GM23338 (cell line): ENCODE measurements at places on chromosomes 1 and 21.
A peak's percentile ranks its signal among the peaks of the same experiment; 100 is the strongest.

GRCh38 chr1:33391343-33392078 is 39.4 kb downstream of the PHC2 start:
- DNase-seq: no peak

DNA sequence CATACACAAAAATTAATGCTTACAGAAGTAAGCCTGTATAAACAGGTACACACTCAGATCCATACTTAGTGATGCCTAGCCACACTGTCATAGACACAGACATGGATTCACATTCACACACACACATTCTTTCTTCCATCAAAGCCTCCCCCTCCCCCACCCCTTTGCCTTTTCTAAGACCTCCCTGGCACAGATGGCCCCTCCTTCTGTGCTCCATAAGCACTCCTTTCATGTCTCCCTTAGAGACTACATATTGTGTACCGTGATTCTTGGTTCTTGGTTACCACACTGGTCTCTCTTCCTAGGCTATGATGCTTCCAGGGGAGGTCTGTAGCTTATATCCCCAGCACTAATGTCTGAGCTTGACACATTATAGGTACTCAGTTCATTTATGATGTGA is 2.0 kb upstream of the NHLH2 start:
- no peak for DNase-seq

- peak; percentile 60 for DNase-seq
Measured at GRCh38 chr1:118300808-118301207, 115.8 kb upstream of the SPAG17 start.

DNA sequence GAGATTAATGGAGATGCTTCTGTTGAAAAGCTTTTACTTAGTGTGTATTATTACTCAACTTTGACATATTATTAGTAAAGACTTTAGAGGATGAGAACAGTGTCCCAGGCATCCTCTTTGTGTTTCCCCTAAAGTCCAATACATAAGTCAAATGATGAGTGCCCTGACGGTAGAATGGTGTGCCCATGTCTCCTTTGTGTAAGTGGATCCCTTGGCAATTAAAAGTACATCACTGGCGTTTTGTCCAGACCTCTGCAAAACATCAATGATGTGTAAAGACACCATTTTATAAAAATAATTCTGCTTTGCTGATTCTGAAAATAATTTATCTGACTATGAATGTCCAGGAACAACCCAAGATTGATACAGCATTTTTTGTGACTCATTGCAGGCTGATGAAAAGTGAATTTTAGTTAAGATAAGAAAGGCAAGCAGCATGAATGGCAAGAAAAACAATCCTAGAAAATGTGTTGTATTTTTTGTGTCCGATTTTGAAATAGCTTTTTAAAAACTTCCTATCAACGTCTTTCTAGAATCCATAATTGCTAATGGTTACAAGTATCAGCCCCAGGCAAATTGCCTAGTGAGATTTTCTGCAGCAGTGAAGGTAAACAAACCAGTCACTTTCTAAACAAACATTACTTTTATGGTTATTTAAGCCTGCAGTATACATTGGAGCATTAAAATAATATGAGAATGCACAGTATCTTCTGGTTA is 251.5 kb downstream of the PTPRC start:
- DNase-seq: no peak

DNA sequence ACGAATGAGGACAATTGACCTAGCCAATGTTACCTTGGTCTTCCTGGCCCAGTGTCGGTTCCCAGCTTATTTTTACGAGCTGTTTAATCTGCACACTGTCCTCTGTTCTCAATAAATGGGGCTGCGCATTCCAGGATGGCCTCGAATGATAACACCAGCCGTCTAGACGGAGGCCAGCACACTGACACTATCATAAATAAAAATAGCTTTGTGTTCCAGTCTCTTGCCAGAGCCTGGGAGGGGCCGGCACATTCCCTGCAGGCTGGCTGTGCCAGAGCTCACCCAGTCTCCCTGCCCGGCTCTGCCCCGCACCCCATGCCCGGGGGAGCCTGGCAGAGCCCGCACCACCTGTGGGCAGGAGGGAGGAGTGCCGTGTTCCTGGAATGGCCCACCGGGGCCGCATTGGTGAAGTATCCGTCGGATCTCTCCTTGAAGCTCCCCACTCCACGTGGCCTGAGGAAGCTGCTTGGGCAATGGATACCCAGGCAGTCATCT is 92.1 kb downstream of the SPSB1 start:
- no peak for DNase-seq

GRCh38 chr1:91879733-91880132 is 6.2 kb downstream of the TGFBR3 start:
- no peak for DNase-seq

- no peak for DNase-seq
Measured at GRCh38 chr1:225777058-225777582, 506 bp upstream of the SRP9 start.

- no peak for DNase-seq
Measured at GRCh38 chr1:179547021-179547535, 28.7 kb downstream of the NPHS2 start.

- no peak for DNase-seq
Measured at GRCh38 chr1:51750729-51751128, 127.8 kb downstream of the NRDC start.

- no peak for DNase-seq
Measured at GRCh38 chr1:20705203-20705755, 12.5 kb downstream of the KIF17 start.

GRCh38 chr21:35921471-35921870 is 138.9 kb downstream of the SETD4 start:
- DNase-seq: no peak

GRCh38 chr1:43879414-43879813 is 54.2 kb upstream of the ARTN start:
- no peak for DNase-seq

- no peak for DNase-seq
Measured at GRCh38 chr1:205925736-205926135, 17.5 kb downstream of the SLC26A9 start.

DNA sequence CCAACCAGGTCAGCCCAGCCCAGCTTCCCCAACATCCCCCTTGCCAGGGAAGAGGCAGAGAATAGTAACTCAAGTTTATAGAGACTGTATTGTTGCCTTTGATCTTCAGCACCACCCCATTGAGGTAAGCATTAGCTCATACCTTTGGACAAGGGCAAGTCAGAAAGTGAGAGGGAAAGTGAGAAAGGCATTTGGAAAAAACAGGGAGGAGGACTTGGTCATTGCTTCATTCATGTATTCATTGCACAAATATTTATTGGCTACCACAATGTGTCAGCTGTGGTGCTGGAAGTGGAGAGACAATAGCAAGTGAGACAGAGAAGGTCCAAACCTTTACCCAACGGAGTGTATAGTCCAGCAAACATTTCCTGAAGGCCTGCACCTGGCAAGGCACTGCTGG is 561.2 kb downstream of the KIF26B start:
- DNase-seq: no peak

DNA sequence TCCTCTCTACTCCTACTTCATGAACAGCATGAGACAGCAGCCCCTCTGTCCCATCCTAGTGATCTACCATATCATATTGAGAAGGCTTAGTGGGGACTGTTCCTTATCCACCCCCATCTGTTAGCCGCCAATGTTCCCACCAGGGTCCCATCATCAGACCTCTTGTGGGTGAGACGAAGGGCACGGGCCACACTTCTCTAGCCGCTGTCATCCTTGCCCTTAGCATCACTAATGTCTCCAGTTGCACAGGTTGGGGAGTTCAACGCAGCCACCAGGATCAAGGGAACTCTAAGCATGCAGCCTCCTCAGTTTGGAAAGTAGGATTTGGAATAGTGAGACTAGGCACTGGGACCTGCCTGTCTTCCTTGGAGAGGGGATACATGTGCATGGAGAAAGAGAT is 20.1 kb downstream of the INKA2 start:
- DNase-seq: no peak

DNA sequence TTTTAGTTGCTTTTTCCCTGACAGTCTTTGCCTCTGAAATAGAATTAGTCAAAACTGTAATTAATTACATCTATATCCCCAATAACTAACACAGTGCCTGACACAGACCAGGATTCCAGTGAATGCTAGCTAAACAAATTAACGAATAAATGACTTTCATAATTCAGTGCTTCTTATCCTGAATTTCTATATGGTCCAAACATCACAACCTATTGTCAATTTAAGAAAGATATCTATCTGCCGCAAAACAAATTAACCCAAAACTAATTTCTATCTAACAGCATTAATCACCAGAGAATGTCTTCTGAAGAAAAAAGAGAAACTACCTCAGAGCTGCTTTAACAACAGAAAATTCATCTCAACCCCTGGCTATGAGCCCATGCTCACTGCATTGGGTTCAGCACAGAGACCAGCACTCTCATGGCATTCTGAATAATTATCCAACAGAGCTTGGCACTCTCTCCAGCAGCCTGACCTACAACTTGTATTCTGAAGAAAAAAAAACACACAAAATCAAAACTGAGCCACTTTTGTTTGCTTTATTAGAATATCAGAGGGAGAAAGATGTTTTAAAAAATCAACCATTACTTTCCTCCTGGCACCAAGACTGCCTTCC is 547.3 kb upstream of the BEND5 start:
- DNase-seq: no peak

GRCh38 chr1:41735631-41736260 is 183.0 kb downstream of the HIVEP3 start:
- no peak for DNase-seq

GRCh38 chr21:37551331-37551992 is 184.9 kb downstream of the DYRK1A start:
- DNase-seq: no peak

DNA sequence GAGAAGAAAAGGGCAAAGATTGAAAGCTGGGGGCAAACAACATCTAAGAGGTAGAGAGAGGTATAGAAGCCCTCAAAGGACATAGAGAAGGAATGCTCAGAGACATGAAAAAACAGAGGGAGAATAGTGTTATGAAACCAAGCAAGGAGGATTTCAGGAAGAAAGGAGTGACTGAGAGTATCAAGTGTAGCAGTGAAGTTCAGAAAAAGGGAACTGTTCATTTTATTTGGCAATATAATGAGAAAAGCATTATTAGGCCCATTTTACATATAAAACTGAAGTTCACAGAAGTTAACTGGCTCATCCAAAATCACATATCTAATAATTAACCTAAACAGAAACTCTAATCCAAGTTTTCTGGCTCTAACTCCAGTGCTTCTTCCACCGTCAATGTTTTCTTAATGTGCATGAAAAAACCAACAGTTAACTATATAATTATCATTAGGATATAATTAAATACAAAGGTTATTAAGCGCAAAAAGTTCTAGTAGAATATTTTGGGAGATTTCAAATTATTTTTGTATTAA is 17.7 kb downstream of the NEXN start:
- no peak for DNase-seq

DNA sequence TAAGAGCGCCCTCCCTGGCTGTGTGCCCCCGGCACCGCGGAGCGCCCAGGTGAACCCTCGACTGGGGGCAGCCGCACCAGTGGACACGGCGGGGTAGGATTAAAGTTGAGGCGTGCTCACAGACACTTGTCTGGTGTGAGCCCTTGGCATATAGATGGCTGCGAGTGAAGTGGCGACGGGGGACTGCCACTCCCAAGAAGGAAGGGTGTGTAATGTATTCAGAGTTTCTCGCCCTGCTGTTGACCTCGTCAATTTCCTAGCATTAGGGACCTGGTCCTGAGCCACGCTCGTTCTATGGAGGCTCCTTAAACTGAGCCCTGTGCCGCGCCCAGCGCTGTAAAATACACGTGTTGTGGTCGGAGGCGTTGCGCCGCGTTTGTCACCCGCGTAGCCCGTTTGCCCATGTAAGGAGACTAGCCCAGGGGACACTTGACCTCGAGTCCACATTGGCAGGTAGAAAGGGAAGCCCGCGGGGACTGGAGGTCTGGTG is 554 bp downstream of the EVA1C start:
- peak; percentile 63 for DNase-seq

GRCh38 chr1:81775510-81775909 is 25.2 kb upstream of the ADGRL2 start:
- no peak for DNase-seq

DNA sequence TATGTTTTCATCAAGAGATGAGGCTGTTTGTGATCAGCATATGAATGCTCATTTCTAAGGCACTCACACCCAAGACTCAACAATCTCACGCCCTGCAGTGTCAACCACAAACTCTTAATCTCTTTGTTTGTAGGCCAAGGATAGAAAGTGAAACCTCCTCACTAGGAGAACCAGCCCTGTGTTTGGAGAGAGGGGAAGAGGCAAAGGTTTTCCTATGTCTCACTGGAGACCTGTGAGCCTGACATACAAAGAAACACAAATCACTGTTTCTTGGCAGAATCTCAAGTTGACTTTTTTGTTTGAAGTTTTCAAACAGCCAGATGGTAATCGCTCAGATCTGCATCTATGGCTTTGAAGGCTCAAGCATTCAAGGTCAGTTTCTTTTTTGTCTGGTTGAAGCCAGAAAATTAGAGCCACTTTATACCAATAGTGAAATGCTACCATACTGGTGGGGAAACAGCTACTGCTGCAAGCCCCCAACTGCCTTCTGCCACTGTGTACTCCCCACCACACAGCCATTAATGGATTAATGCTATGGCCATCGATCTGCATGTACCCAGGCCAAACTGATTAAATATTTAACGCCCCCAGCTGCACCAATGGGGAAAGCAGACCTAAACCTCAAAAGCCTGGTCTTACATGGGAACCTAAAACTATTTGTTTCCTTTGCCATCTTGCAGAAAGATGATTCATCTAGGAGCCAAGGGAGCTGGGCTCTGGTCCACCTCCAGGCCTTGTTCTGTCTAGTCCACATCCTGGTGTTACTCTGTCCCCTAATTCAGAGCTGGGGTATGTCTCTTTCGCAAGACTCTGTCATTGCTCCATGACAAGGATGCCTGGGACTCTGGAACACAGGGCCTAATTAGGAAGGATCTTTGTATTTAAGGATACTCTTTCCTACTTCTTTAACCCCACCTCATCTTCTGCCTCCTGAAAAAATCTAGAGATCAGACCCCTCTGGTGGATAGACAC is 16.3 kb downstream of the PDZK1 start:
- DNase-seq: no peak

GRCh38 chr21:37784591-37785318 is 131.5 kb downstream of the KCNJ6 start:
- no peak for DNase-seq

DNA sequence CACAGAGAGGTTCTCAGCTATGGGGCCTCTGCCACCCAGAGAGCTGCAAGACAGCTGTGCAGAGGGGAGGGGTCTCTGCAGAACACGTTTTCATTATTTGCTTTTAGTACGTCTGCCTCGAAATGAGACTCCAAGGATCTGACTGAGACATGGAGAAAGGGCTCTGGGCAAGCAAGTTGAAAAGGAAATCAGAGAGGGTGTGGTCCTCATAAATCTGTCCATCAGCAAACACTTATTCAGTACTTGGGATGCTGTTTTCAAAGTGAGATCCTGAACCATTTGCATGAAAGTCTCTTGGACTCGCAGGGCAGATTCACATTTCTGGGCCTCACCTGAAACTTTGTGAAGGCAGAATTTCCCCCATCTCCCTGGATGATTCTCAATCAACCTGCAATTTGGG is 197.4 kb upstream of the GALNT2 start:
- DNase-seq: no peak
